Upper lobe of left lung (tissue), 6 donors: ENCODE measurements at places on chromosomes 1 and 21. TPM values are rescaled to one million over a fixed set of nuclear protein-coding genes. Genes with fewer than 3 reads are reported as not detected.

- DNase-seq, result no peak
Observed at GRCh38 chr1:75133750-75134646, at the start of gene LHX8. Gene LHX8 (plus strand): TSS chr1:75134388. CDS start chr1:75136615, 2,227 bp downstream.

- DNase-seq, result no peak
Observed at GRCh38 chr1:232921381-232921780, 29.0 kb upstream of the NTPCR start.

Gene VPS13D
- 73.1 TPM for total RNA-seq

Gene TNNT2
- 2.0 TPM for total RNA-seq

Gene KISS1
- total RNA-seq, result not detected

Gene OR2L5
- total RNA-seq, result not detected

DNA sequence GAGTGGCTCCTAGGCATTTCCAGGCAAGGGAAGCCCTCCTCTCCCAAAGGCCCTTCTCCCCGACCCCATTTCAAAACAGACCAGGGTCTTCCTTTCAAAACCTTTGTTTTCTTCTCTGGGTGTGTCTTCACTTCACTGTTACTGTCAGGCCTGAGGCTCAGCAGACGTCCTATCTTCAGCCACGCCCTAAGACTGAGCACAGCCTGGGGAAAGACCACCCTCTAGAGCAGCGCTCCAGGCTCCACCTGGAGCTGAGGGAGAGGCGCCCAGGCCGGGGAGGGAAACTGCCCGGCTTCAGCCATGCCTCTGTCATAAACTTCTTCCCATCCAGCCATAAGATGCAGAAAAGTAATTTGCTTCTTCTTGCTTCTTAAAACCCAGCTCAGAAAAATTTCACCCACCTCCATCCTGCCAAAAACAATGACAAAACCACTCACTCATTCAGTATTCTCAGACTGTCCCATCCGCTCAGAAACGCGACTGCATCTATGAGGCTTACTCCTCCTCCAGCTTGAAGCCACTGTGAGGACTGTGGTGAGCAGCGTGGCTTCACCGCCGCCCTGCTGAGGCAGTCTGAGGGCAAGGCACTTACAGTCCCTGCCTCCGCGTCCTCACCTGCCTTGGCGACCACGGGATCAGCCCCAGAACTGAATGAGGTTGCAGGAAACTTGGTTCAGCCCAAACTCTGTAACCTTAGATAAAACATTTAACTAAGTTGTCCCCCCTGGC, 36.1 kb downstream of the VN1R5 start:
- peak; percentile 15 for DNase-seq

DNA sequence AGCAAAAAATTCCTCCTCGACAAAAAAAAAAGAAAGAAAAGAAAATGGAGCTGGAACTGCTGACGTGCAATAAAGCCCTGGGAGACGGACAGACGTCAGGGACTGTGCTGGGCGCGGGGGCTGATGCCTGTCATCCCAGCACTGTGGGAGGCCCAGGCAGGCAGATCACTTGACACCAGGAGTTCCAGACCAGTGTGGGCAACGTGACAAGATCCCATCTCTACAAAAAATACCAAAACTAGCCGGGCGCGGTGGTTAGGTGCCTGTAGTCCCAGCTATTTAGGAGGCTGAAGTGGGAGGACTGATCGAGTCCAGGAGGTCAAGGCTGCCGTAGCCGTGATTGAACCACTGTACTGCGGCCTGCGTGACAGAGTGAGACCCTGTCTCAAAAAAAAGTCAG, 3.6 kb upstream of the ANKRD65 start:
- DNase-seq, result no peak
